ENCODE measurements at places on chromosomes 2 and 18.

GRCh38 chr18:78378983-78379382 lies 600.6 kb upstream of the SALL3 start:
- no peak for DNase-seq

GRCh38 chr2:101558740-101559525 lies 84.0 kb upstream of the RFX8 start:
- DNase-seq, result no peak

DNA sequence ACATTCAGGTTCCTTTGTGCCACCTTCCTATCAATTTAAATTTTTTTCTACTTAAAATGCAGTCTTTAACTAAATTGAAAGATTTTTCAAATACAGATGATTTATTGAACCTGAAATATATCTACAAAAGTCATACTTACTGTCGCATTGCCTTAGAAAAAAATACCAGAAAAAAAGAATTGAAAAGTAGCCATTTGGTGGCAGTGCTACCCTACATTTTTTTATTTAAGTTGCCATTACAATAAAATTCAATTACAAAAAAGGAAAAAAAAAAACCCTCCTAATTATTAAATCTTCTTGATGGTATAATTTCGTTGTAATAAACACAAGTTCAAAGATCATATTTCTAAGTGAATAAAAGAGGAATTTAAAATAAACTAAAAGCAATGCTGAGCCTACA lies 43.4 kb downstream of the DSC3 start:
- DNase-seq, result no peak

DNA sequence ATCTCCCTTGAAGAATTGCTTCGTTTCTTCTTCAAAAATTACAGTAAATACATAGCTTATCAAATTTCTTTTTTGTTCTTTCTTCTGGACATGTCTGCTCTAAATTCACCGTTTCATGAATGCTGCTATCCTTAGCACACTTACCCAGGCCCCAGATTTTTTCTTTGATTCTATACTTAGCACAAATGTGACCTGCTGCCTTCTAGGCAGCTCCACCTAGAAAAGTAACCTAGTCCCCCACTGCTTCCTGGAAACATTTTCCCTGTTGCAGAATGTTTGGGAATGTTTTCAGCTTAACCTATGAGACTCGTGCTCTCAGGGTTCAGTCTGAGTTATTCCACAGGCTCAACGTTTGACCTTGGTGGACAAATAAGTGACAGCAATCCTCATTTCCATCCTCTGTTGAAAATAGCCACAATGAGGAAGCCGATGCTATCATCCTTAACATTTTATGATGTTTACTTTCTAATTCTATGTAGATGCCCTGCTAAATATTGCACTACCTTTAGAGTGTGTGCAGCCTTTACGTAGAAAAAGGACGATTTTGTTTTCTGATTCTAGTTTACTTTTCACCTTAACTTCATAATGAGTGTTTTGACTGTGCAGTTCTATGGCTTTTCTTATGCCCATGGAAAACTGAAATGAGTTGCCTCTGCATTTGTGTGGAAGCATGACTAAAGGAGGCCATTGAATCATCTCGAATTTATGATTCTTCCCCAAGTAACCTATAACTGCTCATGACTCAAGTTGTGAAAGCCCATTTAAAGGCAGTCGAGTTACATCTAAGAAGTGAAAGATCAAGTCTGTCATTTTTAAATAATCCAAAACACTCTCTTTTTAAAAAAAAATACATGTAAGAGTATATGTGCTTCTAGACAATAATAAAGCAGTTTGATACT lies 47.7 kb downstream of the TMEM182 start:
- DNase-seq, result no peak

- DNase-seq, result no peak
Measured at GRCh38 chr2:226151157-226151556, 648.5 kb downstream of the IRS1 start.

GRCh38 chr18:49933530-49934128 lies 120.3 kb upstream of the ACAA2 start:
- no peak for DNase-seq

- no peak for DNase-seq
Measured at GRCh38 chr2:220460257-220460985, 833.0 kb downstream of the SLC4A3 start.

- no peak for DNase-seq
Measured at GRCh38 chr18:3383381-3383915, 66.5 kb upstream of the TGIF1 start.

DNA sequence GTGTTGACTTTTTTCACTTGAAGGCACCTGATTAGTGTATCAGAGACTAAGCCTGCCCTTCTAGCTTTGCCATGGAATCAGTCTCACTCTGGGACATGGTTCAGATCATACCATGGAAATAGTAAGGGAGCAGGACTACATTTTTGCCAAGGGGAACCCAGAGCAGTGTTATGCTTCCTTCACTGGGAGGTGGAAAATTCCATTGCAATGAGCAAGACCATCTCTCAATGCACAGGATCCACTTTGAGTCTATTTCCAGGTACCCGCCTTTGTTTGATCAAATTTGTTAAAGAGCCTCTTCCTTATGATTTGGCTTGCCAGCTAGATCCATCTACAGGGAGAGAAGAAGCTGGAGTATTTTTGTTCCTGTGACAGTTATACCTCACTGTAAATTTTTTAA lies 395.8 kb downstream of the MTX2 start:
- no peak for DNase-seq

GRCh38 chr2:161045726-161046125 lies 114.5 kb upstream of the TANK start:
- no peak for DNase-seq

- no peak for DNase-seq
Measured at GRCh38 chr18:28040716-28041115, 136.2 kb downstream of the CDH2 start.
